Naive thymus-derived CD4-positive, alpha-beta T cell (primary cell): ENCODE measurements at places on chromosomes 12 and 14. TPM values are rescaled to one million over a fixed set of nuclear protein-coding genes. Genes with fewer than 3 reads are reported as not detected.
A peak's percentile ranks its signal among the peaks of the same experiment; 100 is the strongest.

GRCh38 chr12:66199141-66199540 is 10.1 kb downstream of the IRAK3 start:
- no peaks in the 10 kb centered on the region for H3K4me1 ChIP-seq
- H3K36me3 ChIP-seq: no peaks in the 10 kb centered on the region
- H3K27ac ChIP-seq: no peak overlapping the region
- peaks cover 8% of the 10 kb centered on the region for H3K27me3 ChIP-seq

- no peaks in the 10 kb centered on the region for H3K4me1 ChIP-seq
- no peak overlapping the region for H3K4me3 ChIP-seq
- H3K36me3 ChIP-seq: no peaks in the 10 kb centered on the region
- H3K27ac ChIP-seq: no peak overlapping the region
Observed at GRCh38 chr14:104898870-104899510, 25.7 kb upstream of the PLD4 start.

GRCh38 chr14:22422238-22422637 is 166.8 kb downstream of the DAD1 start:
- no peak overlapping the region for H3K4me3 ChIP-seq
- H3K27me3 ChIP-seq: no peaks in the 10 kb centered on the region
- no peak for DNase-seq
- no peak overlapping the region for H3K27ac ChIP-seq

- no peaks in the 10 kb centered on the region for H3K36me3 ChIP-seq
- no peak overlapping the region for H3K27ac ChIP-seq
- H3K4me3 ChIP-seq: no peak overlapping the region
- no peaks in the 10 kb centered on the region for H3K27me3 ChIP-seq
Observed at GRCh38 chr14:71967704-71968103, 35.5 kb downstream of the RGS6 start.

- no peaks in the 10 kb centered on the region for H3K4me1 ChIP-seq
- no peak overlapping the region for H3K4me3 ChIP-seq
- H3K27ac ChIP-seq: no peak overlapping the region
- no peak for DNase-seq
- H3K36me3 ChIP-seq: no peaks in the 10 kb centered on the region
Observed at GRCh38 chr12:117377758-117378157, 16.3 kb upstream of the NOS1 start.

GRCh38 chr12:67790660-67791059 is 142.1 kb downstream of the DYRK2 start:
- no peak for DNase-seq
- H3K4me3 ChIP-seq: no peak overlapping the region
- H3K27me3 ChIP-seq: no peaks in the 10 kb centered on the region
- H3K4me1 ChIP-seq: no peaks in the 10 kb centered on the region

GRCh38 chr12:26373606-26374495 is 178.5 kb downstream of the SSPN start:
- no peaks in the 10 kb centered on the region for H3K4me1 ChIP-seq
- no peak overlapping the region for H3K4me3 ChIP-seq
- H3K27ac ChIP-seq: no peak overlapping the region
- H3K27me3 ChIP-seq: no peaks in the 10 kb centered on the region

GRCh38 chr12:31783996-31784645 is 55.3 kb upstream of the AMN1 start:
- no peaks in the 10 kb centered on the region for H3K36me3 ChIP-seq
- no peak overlapping the region for H3K4me3 ChIP-seq
- H3K27ac ChIP-seq: no peak overlapping the region
- no peaks in the 10 kb centered on the region for H3K27me3 ChIP-seq
- H3K4me1 ChIP-seq: no peaks in the 10 kb centered on the region

DNA sequence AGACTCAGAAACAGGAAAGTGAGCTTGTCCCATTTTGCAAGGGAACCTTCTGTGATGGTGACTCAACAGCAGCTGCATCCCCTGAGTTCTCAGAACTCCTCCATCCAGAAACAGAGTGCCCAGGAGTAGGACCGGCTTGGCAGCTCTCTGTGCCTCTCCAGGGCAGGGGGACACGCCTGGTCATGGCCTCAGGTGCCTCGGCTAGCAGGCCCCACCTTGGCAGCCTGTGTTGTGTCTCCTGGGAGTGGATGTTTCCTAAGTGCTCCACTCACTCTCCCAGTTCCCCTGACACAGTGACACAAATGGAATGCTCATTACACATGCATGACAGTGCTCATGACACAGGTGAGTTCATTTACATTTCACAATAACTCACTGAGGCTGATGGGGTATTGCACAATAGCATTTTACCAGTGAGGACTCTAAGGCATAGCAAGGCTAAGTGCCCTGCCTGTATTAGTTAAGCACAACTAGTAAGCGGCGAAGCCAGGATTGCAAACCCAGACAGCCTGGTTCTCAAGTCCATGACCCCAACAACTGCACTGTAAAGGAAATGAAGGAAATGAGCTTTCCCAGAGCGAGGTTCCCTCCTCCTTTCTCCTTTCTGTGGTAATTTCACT is 47.4 kb downstream of the CALM1 start:
- H3K4me3 ChIP-seq: no peak overlapping the region
- no peak overlapping the region for H3K27ac ChIP-seq
- no peak for DNase-seq
- H3K4me1 ChIP-seq: no peaks in the 10 kb centered on the region
- H3K36me3 ChIP-seq: no peaks in the 10 kb centered on the region

- no peak overlapping the region for H3K27ac ChIP-seq
- H3K4me1 ChIP-seq: no peaks in the 10 kb centered on the region
- no peaks in the 10 kb centered on the region for H3K36me3 ChIP-seq
- H3K27me3 ChIP-seq: no peaks in the 10 kb centered on the region
- no peak for DNase-seq
Observed at GRCh38 chr12:48023386-48023785, 19.1 kb upstream of the COL2A1 start.

GRCh38 chr14:104280085-104280901 is 141.9 kb downstream of the KIF26A start:
- H3K27me3 ChIP-seq: no peaks in the 10 kb centered on the region
- no peak for DNase-seq
- no peak overlapping the region for H3K4me3 ChIP-seq
- no peaks in the 10 kb centered on the region for H3K4me1 ChIP-seq
- H3K27ac ChIP-seq: no peak overlapping the region
- H3K36me3 ChIP-seq: no peaks in the 10 kb centered on the region

DNA sequence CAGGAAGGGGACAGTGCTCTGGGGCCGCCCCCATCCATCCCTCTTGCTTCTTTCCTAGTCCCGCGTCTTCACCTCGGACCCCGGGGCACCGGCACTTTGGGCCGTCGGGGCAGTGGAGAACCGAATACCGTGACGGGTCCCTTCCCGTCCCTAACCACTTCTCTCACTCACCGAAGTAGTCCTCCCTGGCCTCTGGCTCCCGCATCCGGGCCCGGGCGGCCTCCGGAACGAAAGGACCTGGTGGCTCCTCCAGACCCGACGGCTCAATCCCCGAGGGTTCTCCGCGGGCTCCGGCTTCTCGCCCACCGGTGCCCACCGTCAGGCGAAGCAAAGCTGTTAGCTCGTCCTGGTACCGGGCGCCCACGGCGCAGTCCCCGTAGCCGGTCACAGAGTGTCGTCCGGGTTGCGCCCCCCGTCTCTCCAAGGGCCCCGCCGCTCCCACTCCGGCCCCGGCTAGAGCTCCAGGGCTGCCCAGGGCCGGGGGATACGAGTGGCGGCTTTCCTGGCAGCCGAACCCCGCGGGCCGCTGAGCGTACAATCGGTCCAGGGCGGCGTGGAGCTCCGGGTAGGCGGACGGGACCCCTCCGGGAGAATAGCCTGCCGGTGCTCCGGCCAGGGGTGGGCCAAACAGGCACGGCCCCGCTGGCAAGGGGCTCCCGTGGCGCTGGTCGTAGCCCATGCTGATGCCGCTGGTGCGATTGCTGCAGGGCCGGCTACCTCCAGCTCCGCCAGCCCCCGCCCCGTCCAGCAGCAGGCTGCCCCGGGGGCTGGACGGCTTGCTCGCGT is 1.1 kb downstream of the AJUBA start:
- H3K27me3 ChIP-seq: no peaks in the 10 kb centered on the region
- no peak overlapping the region for H3K27ac ChIP-seq
- peak; percentile 21 for DNase-seq
- no peaks in the 10 kb centered on the region for H3K36me3 ChIP-seq
- H3K4me1 ChIP-seq: peaks cover 8% of the 10 kb centered on the region

- H3K27me3 ChIP-seq: no peaks in the 10 kb centered on the region
- no peaks in the 10 kb centered on the region for H3K4me1 ChIP-seq
- H3K4me3 ChIP-seq: no peak overlapping the region
- H3K36me3 ChIP-seq: no peaks in the 10 kb centered on the region
Observed at GRCh38 chr12:22209422-22209821, 125.1 kb downstream of the ST8SIA1 start.

GRCh38 chr14:72550513-72550912 is 343.4 kb downstream of the DPF3 start:
- H3K27ac ChIP-seq: no peak overlapping the region
- H3K36me3 ChIP-seq: no peaks in the 10 kb centered on the region
- H3K4me1 ChIP-seq: no peaks in the 10 kb centered on the region
- no peak for DNase-seq
- H3K27me3 ChIP-seq: no peaks in the 10 kb centered on the region

GRCh38 chr12:120532701-120533238 is 1.4 kb upstream of the RNF10 start:
- no peak overlapping the region for H3K4me3 ChIP-seq
- no peaks in the 10 kb centered on the region for H3K27me3 ChIP-seq
- no peak overlapping the region for H3K27ac ChIP-seq
- peaks cover 19% of the 10 kb centered on the region for H3K4me1 ChIP-seq
- no peaks in the 10 kb centered on the region for H3K36me3 ChIP-seq
- no peak for DNase-seq

- no peak for DNase-seq
- H3K36me3 ChIP-seq: no peaks in the 10 kb centered on the region
- no peaks in the 10 kb centered on the region for H3K4me1 ChIP-seq
- H3K27ac ChIP-seq: no peak overlapping the region
- no peaks in the 10 kb centered on the region for H3K27me3 ChIP-seq
Observed at GRCh38 chr14:71123579-71124135, 216.4 kb downstream of the PCNX1 start.

GRCh38 chr12:130017591-130018449 is 114.0 kb upstream of the TMEM132D start:
- no peaks in the 10 kb centered on the region for H3K4me1 ChIP-seq
- no peaks in the 10 kb centered on the region for H3K27me3 ChIP-seq
- H3K27ac ChIP-seq: no peak overlapping the region
- no peak overlapping the region for H3K4me3 ChIP-seq
- no peaks in the 10 kb centered on the region for H3K36me3 ChIP-seq

GRCh38 chr14:85052646-85053045 is 477.3 kb upstream of the FLRT2 start:
- no peak overlapping the region for H3K27ac ChIP-seq
- no peaks in the 10 kb centered on the region for H3K27me3 ChIP-seq
- no peaks in the 10 kb centered on the region for H3K4me1 ChIP-seq
- H3K4me3 ChIP-seq: no peak overlapping the region
- H3K36me3 ChIP-seq: no peaks in the 10 kb centered on the region
- no peak for DNase-seq

DNA sequence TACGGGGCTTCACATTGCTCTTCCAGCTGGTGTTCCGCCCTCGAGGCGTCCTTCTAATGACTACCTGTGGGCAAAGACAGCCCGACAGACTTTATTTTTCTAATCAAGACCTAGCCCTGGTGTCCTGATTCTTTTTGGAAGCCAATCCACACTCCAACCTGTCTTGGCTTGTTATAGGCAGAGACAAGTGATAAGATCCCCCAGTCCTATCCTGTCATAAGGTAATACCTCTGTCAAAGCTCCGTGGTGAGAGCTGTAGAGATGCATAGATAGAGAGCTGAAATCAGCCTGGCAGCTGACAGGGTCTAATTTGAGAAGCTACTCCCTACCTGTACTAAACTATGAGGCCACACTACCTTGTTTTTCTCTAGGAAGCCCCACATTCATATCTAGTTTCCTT is 11.5 kb upstream of the WNK1 start:
- DNase-seq: no peak
- no peaks in the 10 kb centered on the region for H3K27me3 ChIP-seq
- H3K36me3 ChIP-seq: no peaks in the 10 kb centered on the region
- H3K4me1 ChIP-seq: no peaks in the 10 kb centered on the region
- H3K27ac ChIP-seq: no peak overlapping the region

DNA sequence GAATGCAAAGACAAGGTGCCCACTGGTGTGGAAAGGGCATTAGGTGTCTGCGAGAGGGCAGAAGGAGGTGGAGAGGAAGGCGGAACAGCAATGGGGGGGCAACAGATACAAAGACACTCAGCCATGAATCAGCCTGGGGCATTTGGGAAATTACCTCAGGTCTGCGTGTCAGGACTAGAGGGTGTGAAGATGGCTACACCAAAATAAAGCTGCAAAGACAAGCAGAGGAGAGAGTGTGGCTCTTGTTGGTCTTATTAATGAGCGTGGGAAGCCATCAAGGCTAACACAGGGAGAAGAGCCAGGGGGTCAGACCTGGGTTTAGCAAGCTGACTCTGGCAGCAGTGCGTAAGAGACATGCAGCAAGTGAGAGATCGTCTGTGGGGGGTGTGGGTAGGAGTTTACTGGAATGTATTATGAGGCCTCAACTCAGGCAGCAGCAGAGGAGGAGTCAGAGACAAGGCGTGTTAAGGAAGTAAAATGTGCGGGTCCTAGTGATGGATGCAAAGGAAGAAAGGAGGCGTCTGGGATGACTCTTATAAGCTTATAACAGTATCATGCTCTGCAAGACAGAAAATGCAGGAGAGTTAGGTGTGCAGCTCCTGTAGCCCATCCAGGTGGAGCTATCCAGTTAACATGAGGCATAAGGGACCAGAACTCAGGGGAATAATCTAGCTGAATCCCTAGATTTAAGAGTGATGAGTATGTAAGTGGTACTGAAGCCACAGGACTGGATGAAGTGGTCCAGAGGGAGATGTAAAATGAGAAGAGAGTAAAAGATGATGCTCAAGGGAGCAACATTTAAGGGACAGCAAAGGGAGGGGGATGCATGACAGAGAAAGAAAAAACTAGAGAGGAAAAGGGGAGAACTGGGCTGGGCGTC is 50.4 kb downstream of the KCNK10 start:
- no peak for DNase-seq
- no peak overlapping the region for H3K27ac ChIP-seq
- no peaks in the 10 kb centered on the region for H3K4me1 ChIP-seq
- no peaks in the 10 kb centered on the region for H3K27me3 ChIP-seq
- H3K36me3 ChIP-seq: no peaks in the 10 kb centered on the region

TMBIM4 gene
- 218 TPM for polyA plus RNA-seq

TRPV4 gene
- not detected for polyA plus RNA-seq

CD163L1 gene
- polyA plus RNA-seq: not detected

TDRD9 gene
- 0.25 TPM for polyA plus RNA-seq

CLEC4C gene
- not detected for polyA plus RNA-seq

SERPINA3 gene
- not detected for polyA plus RNA-seq

FSCB gene
- polyA plus RNA-seq: not detected

POTEM gene
- polyA plus RNA-seq: not detected
